ENCODE measurements at places on chromosomes 5 and 9.
A peak's percentile ranks its signal among the peaks of the same experiment; 100 is the strongest.

GRCh38 chr9:134356496-134357470, 30.5 kb downstream of the RXRA start:
- no peak for DNase-seq

DNA sequence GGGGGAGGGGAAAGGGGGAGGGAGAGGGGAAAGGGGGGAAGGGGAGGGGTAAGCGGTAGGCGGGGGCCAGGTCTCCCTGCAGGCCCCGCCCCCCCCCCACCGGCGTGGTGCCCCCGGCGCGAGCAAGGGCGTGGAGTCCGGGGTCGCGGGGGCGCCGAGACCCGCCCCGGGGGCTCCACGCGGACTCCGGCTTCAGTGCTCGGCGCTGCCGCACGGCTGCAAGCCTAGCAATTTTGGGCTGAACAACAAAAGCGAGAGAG, 10.8 kb downstream of the C9orf50 start:
- no peak for DNase-seq

DNA sequence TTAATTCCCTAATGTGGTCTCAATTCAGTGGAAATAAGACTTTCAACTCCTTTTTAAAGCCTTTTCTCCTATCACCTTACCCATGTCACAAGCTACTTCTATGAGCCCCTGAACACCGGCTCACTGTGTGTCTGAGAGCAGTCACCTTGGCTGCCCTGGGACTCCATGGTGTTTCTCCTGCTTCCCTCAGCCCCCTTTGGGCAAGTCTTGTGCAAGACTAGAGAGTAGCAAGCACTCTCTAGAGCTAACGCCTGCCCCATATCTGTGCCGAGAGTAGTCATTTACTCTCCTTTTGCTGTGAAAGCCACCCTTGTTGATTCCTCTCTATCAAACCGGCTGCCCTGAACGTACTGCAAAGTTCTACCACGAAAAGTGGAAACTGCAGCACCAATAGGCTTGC, 77.9 kb upstream of the DAB2 start:
- DNase-seq = no peak

GRCh38 chr9:73880101-73880500, 617.0 kb upstream of the RORB start:
- no peak for DNase-seq

- DNase-seq = no peak
Observed at GRCh38 chr9:78692871-78693270, 395.9 kb downstream of the PSAT1 start.

GRCh38 chr9:3746296-3747275, 220.8 kb upstream of the RFX3 start:
- peak; percentile 51 for DNase-seq

DNA sequence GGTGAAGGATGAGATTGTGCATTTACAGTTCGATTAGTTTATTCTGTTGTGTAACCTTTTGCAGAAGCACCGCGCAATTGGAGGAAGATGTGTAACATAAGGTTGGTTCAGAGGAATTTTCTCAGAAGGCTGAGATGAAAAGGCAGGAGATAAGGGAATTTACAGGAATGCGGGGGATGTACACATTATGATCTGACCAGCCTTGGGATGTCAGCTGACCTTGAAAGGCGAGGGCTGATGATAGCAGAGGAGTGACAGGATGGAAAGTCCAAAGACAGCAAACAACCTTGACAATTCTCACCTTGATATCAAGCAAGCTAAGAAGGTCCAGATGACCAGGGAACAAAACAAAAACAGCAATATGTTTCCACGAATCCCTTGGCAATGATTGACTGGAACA, 88.8 kb downstream of the OTULIN start:
- no peak for DNase-seq

GRCh38 chr5:33997331-33997983, 10.4 kb downstream of the AMACR start:
- DNase-seq = no peak

- DNase-seq = no peak
Observed at GRCh38 chr5:16980983-16981382, 44.9 kb upstream of the MYO10 start.

DNA sequence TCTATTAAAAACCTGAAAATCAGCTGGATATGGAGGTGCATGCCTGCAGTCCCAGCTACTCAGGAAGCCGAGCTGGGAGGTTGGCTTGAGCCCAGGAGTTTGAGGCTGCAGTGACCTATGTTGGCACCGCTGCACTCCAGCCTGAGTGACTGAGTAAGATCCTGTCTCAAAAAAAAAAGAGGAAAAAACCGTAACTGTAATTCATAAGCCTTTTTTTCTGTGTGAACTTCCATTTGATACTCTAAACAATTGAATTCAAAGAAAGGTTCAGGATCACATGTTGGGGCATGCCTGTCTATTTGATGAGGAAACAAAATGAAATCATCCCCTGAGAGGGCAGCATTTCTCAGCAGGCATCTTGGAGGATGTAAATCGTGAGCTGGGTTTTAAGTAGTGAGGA, 38.8 kb downstream of the ITGA2 start:
- no peak for DNase-seq

GRCh38 chr9:29230931-29231330, 1657.7 kb upstream of the C9orf72 start:
- DNase-seq = no peak

DNA sequence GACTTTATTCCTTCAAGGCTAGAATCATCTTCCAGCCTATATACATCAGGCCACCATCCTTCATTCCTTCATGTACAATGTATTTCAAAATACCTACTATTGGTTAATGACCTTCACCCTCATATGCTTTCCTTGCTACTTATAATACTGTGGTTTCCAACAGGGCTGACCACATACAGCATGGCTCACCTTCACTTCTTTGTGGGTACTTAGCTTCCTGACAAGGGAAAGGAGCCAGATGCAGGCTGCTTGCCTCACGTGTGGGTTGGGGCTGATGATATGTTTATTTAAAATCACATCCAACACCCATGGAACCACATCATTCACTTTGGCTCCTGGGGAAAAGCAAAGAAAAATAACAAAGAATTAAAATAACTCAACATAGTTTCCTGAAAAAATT, 63.9 kb upstream of the OR2K2 start:
- DNase-seq = no peak

DNA sequence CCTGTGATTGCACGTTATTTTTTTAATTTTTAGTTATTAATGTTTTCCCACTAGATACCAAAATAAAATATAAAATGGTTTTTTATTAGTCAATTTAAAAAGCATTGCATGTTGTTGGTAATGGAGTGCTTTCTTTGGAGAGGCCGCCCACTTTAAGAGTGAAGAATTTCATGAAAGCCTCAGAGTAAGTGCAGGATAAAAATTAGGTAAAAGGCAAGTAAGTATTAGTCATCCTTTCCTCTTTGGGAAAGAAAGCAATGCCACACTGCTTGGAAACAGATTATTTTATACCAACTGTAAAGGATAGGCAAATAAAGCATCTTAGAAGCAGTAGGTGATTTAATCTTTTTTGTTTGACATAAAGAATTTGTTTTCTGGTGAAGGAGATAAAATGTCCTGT, 62.9 kb downstream of the HSD17B4 start:
- DNase-seq = no peak

DNA sequence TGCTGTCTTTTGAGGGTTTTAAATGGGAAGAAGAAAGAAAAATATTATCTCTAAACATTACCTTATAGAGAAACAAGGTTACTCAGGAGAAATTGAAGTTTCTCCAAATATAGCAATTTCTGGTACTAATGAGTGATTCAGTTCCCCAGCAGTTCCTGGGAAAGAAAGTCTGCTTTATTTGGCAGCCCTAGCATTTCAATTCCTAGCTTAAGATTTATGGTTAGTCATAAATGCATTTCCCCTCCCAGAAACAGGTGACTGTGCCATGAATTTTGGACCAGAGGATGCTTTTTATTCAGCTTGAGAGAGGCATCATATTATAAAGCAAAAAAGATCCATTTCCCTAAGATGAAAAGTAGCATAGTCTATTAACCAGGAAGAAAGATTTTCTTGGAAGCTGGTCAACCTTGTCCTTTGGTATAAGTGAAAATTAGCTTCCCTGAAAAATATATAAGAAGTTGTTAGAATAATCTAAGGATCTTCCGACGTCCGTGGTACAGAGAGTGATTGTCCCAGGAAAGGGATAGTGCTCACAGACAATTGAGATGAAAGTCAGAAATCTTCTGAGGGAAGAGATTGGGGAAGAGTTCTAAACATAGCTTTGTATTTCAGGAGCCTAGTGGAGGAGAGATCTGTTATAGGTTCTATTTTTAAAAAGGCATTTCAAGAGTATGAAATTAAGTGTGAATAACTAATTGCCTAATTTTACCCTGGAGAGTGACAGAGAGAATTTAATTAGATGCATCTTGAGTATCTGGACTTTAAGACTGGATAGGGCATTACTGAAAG, 164.9 kb downstream of the ESM1 start:
- no peak for DNase-seq

DNA sequence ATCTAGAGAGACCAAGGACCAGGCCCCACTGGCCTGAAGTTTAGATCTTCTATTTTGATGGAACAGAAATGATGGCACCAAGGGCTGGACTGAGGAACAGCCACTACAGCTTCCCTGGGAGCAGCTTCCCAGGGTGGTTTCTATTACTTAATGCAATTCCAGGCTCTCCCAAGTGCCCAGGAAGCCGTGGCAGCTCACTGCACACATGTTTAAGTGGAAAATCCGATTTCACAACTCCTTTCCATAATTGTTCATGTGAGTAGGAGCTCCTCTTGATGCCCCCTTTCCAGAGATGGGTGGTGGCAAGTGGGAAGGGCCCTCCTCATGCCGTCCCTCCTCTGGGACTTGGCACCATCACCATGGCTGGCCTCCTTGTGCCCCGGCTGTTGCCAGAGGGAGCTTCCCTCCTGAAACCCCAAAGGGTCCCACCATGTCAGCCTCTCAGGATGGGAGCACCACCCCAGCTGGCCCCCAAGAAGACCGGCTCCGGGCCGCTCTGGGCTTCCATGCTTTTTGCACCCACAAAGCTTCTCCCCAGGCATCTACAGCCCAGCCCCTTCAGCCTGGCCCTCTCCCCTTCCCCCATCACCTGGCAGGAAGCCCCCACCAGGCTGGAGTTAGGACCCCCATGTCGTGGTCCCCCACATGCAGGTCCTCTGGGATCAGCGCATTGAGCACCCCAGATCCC, 9.1 kb upstream of the UBAC1 start:
- no peak for DNase-seq

- DNase-seq = no peak
Observed at GRCh38 chr5:151496041-151496484, 48.7 kb downstream of the SLC36A1 start.

DNA sequence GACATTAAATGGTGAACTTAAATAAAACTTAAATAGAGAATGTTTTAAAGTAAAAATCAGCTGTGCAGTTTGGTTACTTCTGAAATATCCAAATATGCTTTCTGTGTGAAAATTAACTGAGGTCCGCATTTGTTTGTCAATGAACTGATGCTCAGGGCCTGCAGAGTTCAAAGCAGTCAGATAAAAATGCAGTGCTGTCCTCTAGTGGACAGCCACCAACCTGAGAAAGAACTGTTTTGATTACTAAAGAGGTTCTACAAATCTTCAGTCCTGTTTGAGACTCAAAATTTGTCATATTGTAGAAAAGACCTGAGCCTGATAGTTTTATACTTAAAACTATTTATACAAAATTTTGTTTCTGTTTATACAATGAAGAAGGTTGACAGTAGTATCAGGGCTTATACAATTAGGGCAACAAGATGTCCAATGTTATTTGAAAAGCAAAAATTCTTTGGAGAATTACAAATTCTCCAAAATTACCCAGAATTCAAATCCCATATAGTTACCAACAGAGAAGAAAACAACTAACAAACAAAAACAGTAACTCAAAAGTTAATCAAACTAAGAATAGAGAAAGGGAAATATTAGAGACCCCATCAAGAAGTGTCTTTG, 232.3 kb upstream of the TBCA start:
- DNase-seq = no peak

DNA sequence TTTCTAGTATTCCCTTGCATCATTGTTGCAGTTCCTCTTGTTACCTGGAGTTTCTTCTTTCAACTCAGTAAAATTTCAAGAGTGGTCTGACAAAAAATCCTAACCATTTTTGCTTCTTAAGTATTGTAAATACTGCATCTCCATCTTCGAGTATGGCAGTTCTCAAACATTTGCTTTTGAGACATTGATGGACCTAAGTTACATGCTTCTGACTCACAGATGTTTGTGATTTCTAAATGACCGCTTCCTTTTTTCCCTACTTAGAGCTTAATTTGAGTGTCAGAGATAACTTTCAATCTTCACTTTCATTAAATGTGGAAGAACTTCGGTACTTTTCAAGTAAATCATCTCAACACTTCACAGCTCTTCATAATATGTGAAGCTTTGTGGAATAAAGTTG, 4.2 kb downstream of the UHRF2 start:
- DNase-seq = no peak

DNA sequence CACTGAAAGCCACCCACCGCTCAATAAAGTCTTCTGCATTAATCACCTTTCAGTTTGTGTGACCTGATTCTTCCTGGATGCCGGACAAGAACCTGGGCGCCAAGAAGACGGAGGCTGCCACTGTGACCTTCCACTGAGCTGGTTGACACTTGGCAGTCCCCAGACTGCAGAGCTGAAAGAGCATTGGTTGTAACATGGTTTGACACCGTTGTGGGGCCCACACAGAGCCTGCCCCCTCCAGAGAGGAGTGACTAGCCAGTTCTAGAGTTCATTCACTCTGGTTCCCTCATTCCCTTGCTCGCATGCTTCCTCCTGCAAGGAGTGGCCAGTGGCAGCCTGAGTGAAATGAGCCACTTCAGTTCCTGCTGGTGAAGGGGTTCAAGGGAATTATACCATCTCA, 86.2 kb upstream of the ANXA1 start:
- no peak for DNase-seq

GRCh38 chr5:141883184-141883891, 5.1 kb upstream of the PCDH1 start:
- DNase-seq = no peak

DNA sequence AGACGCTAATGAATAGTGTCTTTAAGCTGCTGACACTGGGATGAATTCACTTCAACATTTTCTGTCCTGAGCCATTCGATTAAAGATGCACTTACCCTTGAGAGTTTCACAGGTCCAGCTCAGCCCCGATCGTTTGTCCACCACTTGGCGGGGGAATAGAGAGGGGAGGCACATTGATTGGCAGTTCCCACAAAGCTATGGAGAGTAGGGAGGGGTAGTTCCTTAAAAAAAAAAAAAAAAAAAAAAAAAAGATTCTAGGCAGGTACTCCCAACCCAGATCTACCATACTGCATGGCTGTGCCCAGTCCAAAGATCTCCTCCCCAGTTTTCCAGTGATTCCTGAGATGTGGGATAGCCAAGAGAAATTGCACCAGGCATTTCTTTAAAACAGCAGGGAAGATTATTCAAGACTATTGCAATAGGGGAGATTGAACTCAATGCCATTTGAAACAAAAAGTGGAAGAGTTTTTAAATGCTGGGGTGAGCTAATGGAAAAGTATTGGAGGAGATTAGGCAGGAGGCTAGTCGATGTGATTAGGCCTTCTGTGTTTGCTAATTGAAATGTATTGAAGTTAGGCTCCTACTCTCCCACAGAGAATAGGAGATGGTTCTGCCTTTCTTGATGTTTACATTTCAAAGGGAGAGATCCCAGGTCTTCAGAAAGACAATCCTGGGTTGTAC, 2217.4 kb upstream of the WWC1 start:
- DNase-seq = no peak

Data from activated naive CD8-positive, alpha-beta T cell treated with anti-CD3 and anti-CD28 coated beads for 36 hours (primary cell).